ENCODE measurements at places on chromosomes 5 and 9. TPM values are rescaled to one million over a fixed set of nuclear protein-coding genes. Genes with fewer than 3 reads are reported as not detected.

The HCN1 gene
- 0.05 TPM for total RNA-seq

DNA sequence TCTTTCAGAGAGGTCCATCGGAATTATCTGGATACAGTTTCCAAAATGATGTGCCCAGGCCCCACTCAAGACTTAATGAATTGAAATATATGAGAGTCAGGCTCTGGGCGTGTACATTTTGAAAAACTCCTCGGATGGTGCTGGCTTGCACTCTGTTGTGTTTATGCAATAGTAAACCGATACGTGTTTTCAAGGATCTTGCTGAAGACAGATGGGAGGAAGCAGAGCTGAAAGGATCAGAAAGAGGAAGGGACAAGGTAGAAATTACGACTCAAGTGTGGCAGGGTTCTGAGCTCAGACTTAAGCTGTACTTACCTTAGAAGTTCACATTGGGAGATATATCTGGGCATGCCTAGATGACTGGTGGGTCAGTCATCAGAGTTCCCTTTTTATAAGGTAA is 13.7 kb upstream of the STOM start:
- no peak for DNase-seq

DNA sequence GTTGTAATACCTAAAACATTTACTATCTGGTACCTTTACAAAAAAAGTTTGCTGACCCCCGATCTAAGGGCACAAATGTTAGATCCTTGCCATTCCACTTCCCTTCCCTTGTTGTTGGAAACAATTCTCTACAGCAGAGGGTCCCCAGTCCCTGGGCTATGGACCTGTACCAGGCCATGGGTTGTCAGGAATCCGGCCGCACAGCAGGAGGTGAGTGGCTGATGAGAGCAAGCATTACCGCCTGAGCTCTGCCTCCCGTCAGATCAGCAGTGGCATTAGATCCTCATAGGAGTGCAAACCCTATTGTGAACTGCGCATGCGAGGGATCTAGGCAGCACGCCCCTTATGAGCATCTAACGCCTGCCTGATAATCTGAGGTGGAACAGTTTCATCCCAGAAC is 248.5 kb downstream of the AP3B1 start:
- no peak for DNase-seq

- DNase-seq = no peak
Measured at GRCh38 chr9:98255061-98255577, 330 bp downstream of the TBC1D2 start.

DNA sequence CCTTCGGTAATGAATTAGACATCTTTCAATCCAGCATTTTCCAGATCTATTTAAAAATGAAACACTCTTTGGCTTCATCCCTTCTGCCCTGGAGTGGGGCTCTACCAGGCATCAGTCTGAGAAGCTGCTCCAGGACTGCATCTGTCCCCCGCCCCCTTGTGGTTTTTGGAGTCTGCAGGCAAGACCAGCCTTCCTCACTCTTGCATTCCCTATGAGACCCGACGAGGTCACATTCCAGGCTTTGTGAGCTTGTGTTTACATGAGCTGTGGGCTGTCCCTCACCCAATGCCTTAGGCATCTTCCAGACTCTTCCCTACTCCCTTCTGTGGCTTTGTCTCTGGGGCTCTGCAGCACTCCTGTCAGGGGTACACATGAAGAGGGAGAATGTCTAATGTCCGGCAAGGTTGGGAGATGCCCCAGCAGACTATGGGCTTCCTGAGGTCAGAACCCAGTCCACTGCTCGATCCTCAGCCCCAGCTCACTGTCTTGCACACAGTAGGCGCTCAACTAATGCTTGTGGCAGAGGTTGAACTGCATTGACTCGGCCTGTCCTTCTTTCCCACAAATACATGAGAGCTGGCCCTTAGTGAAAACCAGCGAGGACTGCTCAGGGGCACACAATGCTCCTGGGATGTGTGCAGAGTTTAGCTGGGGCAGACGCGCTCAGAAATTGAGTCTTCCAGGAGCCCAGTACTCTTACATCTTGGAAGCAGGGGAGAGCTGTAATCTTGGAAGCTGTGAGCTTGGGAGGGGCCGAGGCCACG is 11.7 kb upstream of the GADD45G start:
- no peak for DNase-seq

GRCh38 chr9:20256284-20256948 is 365.9 kb downstream of the MLLT3 start:
- DNase-seq = no peak

DNA sequence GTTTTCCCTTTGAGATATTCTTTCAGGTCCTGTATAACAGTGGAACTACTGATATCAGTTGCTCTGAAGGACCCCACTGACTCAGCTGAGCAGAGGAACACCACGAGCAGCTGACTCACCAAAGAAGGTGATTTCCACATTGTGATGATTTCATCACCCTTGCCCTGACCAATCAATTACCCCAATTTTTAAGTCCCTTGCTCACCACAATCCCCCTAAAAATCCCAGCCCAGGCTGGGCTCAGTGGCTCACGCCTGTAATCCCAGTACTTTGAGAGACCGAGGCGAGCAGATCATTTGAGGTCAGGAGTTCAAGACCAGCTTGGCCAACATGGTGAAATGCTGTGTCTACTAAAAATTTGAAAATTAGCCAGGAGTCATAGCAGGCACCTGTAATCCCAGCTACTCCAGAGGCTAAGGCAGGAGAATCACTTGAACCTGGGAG is 125.3 kb upstream of the ABCA1 start:
- DNase-seq = no peak

DNA sequence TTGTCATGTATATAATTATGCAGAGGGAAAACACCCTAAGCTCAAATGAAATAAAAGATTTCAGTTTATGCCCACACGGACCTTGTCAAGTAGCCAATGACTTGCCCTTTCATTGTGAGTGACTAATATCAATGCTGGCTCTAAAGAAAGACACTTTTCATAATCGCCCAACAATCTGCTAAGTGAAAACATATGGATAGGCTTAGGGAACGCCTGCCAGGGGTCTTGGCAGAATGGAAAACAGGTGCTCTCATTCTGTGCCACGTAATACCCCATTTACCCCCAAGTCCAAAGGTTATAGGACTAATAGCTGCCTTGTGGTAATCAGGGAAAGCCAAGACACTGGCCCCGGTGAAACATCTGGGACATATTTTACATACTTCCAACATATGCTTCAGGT is 157.7 kb downstream of the SLF1 start:
- DNase-seq = no peak

DNA sequence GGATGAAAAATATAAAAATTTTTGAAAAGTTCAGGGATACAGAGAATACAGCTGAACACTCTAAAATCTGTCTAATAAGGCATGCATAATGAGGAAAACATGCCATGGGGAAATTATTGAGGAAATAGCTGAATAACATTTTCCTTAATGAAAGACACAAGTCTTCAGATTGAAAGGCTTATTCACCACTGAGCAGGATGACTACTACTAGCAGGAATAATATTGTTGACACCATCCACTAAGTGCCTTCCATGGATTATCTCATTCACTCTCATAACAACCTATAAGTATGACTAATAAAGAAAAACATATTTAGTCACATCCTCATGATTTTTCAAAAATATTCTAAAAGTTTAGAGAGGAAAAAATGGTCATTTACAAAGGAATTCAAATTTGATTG is 96.7 kb upstream of the FER start:
- DNase-seq = no peak

Data from heart right ventricle (tissue), 16 donors.